B cell (primary cell): ENCODE measurements at places on chromosomes 3 and 15. TPM values are rescaled to one million over a fixed set of nuclear protein-coding genes. Genes with fewer than 3 reads are reported as not detected.

The CLEC3B gene
- total RNA-seq: 0.34 TPM in 1 of 2 replicates, not detected in the other

The SNAP23 gene
- total RNA-seq: 133 and 140 TPM in 2 replicates

The CSPG5 gene
- 0.68 and 0.99 TPM in 2 replicates for total RNA-seq

The NEK10 gene
- 0.36 and 0.49 TPM in 2 replicates for total RNA-seq

The CAMK2N2 gene
- total RNA-seq: 0.29 TPM in 1 of 2 replicates, not detected in the other

The CMTM7 gene
- total RNA-seq: 68.4 and 71.5 TPM in 2 replicates

The DUOX1 gene
- 0.15 and 0.27 TPM in 2 replicates for total RNA-seq

The TAGLN3 gene
- 0.44 TPM in 1 of 2 replicates, not detected in the other for total RNA-seq

The GLDN gene
- total RNA-seq: not detected in 2 replicates

The ABI3BP gene
- total RNA-seq: not detected in 2 replicates

The EPHA3 gene
- total RNA-seq: not detected in 2 replicates

The POPDC2 gene
- 6.0 and 8.0 TPM in 2 replicates for total RNA-seq

The GHSR gene
- not detected in 2 replicates for total RNA-seq

The AGBL1 gene
- total RNA-seq: not detected in 2 replicates

The CCDC13 gene
- total RNA-seq: 1.9 and 2.5 TPM in 2 replicates

The GOLGA8G gene
- not detected in 2 replicates for total RNA-seq

The IRAK2 gene
- total RNA-seq: 23.2 and 24.6 TPM in 2 replicates

The SI gene
- not detected in 2 replicates for total RNA-seq

The GBE1 gene
- 20.1 and 20.8 TPM in 2 replicates for total RNA-seq

The GPR62 gene
- not detected in 2 replicates for total RNA-seq

The CADPS gene
- total RNA-seq: 0.22 and 0.36 TPM in 2 replicates

The TMEM207 gene
- not detected in 2 replicates for total RNA-seq

The LRRC34 gene
- 7.1 and 11.8 TPM in 2 replicates for total RNA-seq

The THPO gene
- total RNA-seq: not detected in 2 replicates
